CD14-positive monocyte (primary cell): ENCODE measurements at places on chromosomes 13 and 19.

- DNase-seq, result no peak
These were observed 2213.9 kb upstream of the PCDH20 start for GRCh38 chr13:63629591-63629990.

GRCh38 chr13:93328943-93329342 is 102.3 kb downstream of the GPC6 start:
- DNase-seq, result no peak

- no peak for DNase-seq
These were observed 1140.3 kb upstream of the SLC10A2 start for GRCh38 chr13:104206450-104207044.

GRCh38 chr13:65926750-65927171 is 1303.4 kb downstream of the PCDH9 start:
- DNase-seq, result no peak

DNA sequence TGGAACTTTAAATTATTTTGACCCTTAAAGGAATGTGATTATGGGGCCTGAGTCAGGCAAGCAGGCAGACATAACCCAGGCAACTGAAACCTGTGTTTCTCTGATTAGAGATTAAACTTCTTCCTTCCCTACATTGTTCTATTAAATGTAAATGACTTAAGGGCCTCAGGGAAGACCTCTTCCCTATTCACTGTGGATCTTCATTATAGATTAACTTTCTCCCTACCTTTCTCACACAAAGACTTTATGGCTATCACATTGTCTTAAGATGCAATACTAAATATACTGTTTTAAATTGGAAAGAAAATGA is 8.8 kb upstream of the METTL21C start:
- no peak for DNase-seq

DNA sequence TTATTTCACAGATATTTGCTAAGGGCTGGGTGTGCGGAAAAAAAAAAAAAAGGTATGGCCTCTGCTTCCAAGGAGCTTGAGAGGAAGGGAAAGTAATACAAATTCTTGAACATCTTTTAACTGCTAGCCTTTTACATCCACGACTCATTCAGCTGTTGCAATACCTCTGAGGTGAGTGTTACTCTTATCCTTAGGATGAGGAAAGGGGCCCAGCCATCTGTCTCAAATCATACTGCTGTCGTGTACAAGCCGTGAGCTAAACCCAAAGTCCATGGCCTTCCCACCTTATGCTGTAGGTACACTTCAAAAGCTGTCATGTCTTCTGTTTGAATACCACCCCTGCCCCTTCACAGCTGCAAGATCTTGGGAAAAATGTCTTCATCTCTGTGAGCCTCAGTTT is 146.8 kb downstream of the KCNRG start:
- DNase-seq, result no peak

- DNase-seq, result no peak
These were observed 11.7 kb downstream of the KCNRG start for GRCh38 chr13:50026788-50027473.

DNA sequence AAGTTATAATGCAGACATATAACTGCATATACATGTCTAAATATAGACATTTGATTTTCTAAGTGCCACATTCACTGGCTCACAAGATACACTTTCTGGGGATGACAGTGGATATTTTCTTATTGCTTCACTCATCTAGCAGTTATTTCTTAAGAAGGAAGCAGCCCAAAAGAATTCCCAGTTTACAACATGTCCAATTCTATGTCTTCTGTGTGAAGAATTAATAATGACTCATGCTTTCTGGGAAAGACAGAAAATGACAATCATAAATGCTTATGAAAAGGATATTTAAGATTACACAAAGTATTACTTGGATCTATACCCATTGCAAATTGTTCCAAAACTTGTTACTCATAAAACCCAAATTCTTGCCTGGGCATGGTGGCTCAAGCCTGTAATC is 543.4 kb downstream of the SUCLA2 start:
- no peak for DNase-seq

GRCh38 chr13:77584106-77584505 is 48.6 kb downstream of the SCEL start:
- DNase-seq, result no peak

DNA sequence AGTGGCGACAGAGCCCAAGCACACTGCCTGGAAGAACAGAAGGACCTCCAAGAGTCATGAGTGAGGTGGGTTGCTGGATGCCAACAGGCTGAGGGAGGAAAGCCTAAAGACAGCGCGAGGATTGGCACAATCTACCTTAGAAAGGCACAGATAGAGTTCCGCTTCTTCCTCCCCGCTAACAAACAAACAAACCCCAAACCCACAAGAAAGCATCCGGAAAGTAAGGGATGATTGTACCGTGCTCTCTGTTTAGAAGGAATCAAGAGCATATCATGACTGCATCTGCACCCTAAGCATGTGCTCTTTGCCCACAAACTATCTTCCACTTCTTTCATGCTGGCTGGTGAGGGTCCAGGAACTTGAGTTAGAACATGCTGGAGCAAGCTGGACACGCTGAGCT is 233.0 kb upstream of the KLF12 start:
- no peak for DNase-seq

- DNase-seq, result no peak
These were observed 621.9 kb upstream of the SPRY2 start for GRCh38 chr13:80962855-80963254.

GRCh38 chr19:41691268-41691970 is 3.3 kb upstream of the CEACAM7 start:
- peak; percentile 11 for DNase-seq

DNA sequence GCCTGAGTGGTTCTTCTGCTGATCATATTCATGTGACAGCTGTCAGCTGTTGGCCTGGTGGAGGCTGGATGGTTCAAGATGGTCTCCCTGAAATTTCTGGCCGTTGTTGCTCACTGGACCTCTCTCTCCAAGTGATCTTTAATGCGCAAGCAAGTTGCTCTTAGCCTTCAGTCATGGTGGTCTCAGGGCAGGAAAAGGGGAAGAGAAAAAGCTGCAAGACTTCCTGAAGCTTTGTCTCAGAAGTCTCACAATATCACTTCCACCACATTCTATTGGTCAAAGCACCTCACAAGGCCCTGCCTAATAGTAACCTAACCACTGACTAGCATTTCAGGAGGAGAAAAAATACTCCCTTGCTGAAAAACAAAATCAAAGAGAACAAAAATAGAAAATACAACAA is 1.6 kb upstream of the ZNF567 start:
- DNase-seq, result no peak

DNA sequence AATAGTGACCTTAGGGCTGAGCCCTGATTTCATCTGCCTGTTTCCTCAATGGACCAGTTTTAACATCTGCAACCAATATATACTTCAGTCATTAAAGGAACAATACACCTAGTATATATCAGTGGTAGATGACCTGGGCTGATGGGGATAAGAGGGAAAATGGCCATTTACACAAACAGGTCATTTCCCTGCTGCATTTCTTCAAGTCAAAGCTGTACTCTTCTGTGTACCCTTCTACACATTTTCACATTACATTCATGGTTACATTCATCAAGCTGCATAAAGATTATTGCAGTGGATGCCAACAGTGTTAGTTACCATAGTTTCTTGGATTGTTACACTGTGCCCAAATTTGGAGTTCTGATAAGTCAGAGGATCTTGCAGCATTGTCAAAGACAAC is 81.2 kb upstream of the RAP2A start:
- no peak for DNase-seq

- no peak for DNase-seq
These were observed 65.3 kb upstream of the RXFP2 start for GRCh38 chr13:31674051-31674450.

DNA sequence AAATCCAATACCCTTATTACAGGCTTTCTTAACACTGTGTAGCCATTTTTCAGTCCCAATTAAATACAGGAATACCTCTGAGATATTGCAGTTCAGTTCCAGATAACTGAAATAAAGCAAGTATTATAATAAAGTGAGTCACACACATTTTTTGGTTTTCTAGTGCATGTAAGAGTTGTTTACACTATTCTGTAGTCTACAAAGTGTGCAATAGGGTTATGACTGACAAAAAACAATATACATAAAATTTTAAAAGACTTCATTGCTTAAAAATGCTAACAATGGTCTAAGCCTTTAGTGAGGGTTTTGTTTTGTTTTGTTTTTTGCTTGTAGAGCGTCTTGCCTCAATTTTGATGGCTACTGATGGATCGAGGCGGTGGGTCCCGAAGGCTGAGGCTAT is 434.4 kb upstream of the NBEA start:
- DNase-seq, result no peak

GRCh38 chr13:44220948-44221347 is 152.7 kb upstream of the SERP2 start:
- no peak for DNase-seq

DNA sequence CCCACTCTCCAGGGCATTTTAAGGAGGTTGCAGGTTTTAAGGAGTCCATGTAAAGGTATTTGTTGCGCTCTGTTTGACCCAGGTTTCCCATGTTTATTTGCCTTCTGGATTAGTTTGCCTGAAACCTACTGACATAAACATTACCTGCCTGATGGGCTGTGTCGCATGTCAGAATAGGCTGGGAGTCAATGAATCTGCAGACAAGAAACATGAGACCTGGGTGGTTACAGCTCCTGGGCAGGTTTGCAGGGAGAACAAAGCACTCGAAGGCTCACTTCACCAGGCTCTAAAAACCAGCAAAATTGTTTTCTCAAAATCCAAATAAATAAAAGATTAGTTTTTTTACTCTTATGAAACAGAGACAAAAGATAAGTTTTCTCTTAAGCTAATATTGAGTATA is 114.4 kb upstream of the SERTM1 start:
- DNase-seq, result no peak

- DNase-seq, result no peak
These were observed 53.7 kb downstream of the CYSLTR2 start for GRCh38 chr13:48707405-48707804.

DNA sequence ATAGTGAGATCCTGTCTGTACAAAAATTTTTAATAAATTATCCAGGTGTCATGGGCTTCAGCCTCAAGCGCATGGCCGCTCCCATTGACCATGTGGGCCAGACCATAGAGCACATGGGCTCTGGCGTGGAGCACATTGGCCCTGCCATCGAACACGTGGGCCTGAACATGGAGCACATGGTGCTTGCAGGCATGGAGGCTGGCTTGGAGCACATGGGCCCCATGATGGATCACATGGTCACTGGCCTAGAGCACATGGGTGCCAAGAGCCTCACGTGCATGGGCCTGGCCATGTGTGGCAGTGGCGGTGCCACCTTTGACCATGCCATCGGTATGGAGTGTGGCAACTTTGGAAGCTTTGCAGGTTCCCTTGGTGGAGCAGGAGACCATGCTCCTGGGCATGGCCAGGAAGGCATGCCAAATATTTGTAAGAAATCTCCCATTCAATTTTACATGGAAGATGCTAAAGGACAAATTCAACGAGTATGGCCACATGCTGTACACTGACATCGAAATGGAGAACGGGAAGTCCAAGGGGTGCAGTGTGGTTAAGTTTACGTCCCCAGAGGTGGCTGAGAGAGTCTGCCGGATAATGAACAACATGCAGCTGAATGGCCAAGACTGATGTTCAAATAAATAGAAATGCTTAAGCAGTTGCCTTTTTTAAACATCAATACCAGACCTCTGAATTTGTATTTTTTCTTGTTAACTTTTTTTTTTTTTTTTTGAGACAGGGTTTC is 21.3 kb upstream of the SLC1A5 start:
- DNase-seq, result no peak

GRCh38 chr19:16957151-16957701 is 68.4 kb downstream of the F2RL3 start:
- peak; percentile 19 for DNase-seq

- DNase-seq, result no peak
These were observed 145.7 kb downstream of the AKAP11 start for GRCh38 chr13:42417626-42418025.

GRCh38 chr13:106796280-106797047 is 228.5 kb upstream of the ARGLU1 start:
- no peak for DNase-seq

DNA sequence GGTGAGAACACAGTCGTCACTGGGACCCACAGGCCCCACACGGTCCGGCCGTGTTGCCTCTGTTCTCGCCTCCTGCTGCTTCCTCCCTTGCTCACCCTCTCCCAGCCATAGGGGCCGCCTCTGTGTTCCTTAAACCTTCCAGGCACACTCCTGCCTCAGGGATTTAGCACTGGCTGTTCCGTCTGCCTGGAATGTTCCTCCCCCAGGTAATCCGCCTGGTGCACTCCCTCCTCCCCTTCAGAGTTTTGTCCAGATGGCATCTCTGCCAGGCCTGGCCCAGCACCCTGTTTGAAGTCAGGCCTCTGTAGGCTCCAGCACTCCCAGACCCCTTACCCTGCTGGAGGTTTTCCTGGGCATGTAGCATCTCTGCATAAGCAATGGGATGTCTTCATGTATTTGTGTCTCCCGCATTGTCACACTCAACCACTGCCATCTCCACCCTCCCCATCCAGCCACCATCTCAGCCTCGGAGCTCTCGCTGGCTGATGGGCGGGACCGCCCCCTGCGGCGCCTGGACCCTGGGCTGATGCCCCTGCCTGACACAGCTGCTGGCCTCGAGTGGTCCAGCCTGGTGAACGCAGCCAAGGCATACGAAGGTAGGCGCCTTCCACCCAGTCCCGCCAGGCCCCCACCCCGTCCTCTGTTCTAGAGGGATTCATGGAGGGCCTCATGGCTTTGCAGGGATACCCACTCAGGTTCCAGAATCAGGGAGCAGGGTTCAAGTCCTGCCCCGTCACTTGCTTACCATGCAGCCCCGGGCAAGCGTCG is 25.9 kb downstream of the DPF1 start:
- DNase-seq, result no peak

- no peak for DNase-seq
These were observed 15.4 kb downstream of the TNFAIP8L1 start for GRCh38 chr19:4654437-4655361.

DNA sequence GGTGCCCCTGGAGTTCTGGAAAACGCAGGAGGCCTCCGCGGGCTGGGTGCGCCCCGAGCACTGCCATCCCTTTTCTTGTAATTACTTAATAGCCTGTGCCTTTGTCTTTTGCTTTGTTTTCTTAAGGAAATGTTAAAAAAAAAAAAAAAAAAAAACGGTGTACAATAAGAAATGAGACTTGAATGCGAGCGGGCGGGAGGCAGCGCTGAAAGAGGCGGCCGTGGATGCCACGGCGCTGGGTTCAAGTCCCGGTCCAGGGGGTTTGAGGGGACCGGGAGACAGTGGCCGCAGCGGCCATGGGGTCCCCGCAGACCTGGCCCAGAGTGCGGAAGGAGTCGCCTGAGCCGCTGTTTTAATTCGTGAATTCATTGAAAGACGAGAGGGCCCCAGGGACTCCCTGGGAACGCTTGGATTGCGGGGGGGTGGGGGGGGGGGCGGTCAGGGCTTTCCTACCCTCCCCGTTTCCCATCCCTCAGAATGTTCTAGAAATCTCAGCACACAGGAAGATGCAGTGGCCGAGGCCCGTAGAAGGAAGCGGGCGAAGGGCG is 349.2 kb upstream of the ARGLU1 start:
- DNase-seq, result no peak

- DNase-seq, result peak; percentile 86
These were observed at the start of gene VASP for GRCh38 chr19:45506989-45507871. Gene VASP, plus strand, starts transcription at chr19:45507479. Its CDS starts 293 bp downstream, at chr19:45507772.
